A549 treated with RU486 at 1 μM for 4 hours (cell line): ENCODE measurements at places on chromosomes 13 and 19. TPM values are rescaled to one million over a fixed set of nuclear protein-coding genes. Genes with fewer than 3 reads are reported as not detected.

PNMA8C gene
- not detected in 5 replicates for total RNA-seq

GPX4 gene
- 417 to 514 TPM (median 483 TPM) in 5 replicates for total RNA-seq

EIF3K gene
- total RNA-seq, result 692 to 886 TPM (median 749 TPM) in 5 replicates

APOC4 gene
- not detected in 5 replicates for total RNA-seq

SLC10A2 gene
- total RNA-seq, result not detected in 5 replicates

RASL11A gene
- 2.3 to 4.4 TPM (median 3.9 TPM) in 5 replicates for total RNA-seq

GPALPP1 gene
- 8.1 to 16.4 TPM (median 10.8 TPM) in 5 replicates for total RNA-seq

ZNF600 gene
- 0.09 to 0.56 TPM (median 0.13 TPM) in 5 replicates for total RNA-seq

SYNE4 gene
- 0.13 to 0.72 TPM (median 0.28 TPM) in 5 replicates for total RNA-seq

FPR2 gene
- total RNA-seq, result not detected in 5 replicates

PSG11 gene
- total RNA-seq, result 0.15 to 0.46 TPM in 2 of 5 replicates, not detected in the others

ZNF490 gene
- 0.45 to 0.81 TPM (median 0.66 TPM) in 5 replicates for total RNA-seq

MBD3L3 gene
- total RNA-seq, result not detected in 5 replicates

KCNJ14 gene
- total RNA-seq, result 1.1 to 2.0 TPM (median 1.2 TPM) in 5 replicates

HRC gene
- not detected in 5 replicates for total RNA-seq

IL4I1 gene
- total RNA-seq, result 0.59 to 1.8 TPM (median 0.79 TPM) in 5 replicates

OR7A5 gene
- total RNA-seq, result not detected in 5 replicates

GRAMD1A gene
- total RNA-seq, result 110 to 142 TPM (median 131 TPM) in 5 replicates

NTF4 gene
- 0.17 to 0.65 TPM (median 0.29 TPM) in 5 replicates for total RNA-seq

SYDE1 gene
- total RNA-seq, result 11.5 to 18.5 TPM (median 14.0 TPM) in 5 replicates

KLK1 gene
- 0.08 TPM in 1 of 5 replicates, not detected in the others for total RNA-seq

ZNF100 gene
- not detected in 5 replicates for total RNA-seq

JAK3 gene
- 0.15 to 0.36 TPM (median 0.31 TPM) in 5 replicates for total RNA-seq

CEACAM3 gene
- not detected in 5 replicates for total RNA-seq

PIP5K1C gene
- 7.8 to 13.2 TPM (median 11.5 TPM) in 5 replicates for total RNA-seq
